AG04450 (cell line): ENCODE measurements at places on chromosomes 12 and 14.

DNA sequence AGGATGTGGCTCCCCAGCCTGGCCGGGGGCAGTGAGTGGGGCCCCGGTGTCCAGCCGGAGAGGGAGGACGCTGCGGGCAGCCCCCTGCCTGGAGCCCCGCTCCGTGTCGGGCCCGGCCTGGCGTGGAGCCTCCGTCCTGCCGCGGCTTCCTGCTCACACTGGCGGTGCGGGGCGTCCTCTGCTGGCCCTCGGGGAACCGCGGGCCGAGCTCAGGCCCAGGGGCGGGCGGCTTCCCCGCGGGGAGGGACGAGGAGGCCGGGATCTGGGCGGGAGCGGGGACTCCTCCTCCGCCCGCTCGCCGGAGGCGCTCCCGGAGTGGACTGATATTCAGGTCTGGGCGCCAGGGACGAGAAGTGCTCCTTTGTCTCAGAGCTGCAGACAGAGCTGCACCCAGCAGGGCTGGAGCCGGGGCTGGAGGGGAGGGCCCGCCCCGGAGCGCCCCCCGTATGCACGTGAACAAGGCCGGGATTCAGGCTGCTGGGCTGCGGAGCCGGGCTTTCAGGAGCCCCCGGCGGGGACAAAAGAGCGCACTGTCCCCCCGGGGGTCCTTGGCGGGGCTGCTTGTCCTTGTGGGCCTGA, 2.2 kb downstream of the MMP17 start:
- peak; percentile 68 for DNase-seq

DNA sequence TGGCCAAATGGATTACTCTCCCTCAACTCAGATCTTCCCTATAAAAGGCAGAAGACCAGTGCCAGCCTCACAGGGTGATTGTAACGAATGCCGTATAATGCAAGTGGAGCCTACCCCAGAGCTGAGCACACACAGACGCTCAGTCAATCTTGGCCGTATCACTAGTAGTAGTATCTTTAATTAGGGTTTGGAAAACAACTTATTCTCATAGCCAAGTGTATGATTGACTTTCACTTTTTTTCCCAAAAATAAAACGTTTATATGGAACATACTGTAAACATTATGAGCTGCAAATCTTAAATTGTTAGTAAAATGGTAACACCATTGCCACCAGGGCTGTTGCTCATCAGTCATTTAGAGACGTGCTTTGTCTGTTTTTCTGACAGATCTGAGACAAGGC, 30.4 kb downstream of the PLEKHG7 start:
- DNase-seq = no peak

GRCh38 chr12:121894633-121895032, 6.0 kb downstream of the PSMD9 start:
- DNase-seq = no peak

- DNase-seq = no peak
Measured at GRCh38 chr14:75273272-75274049, 5.2 kb upstream of the FOS start.

- DNase-seq = no peak
Measured at GRCh38 chr12:110042264-110042663, 6.1 kb downstream of the C12orf76 start.

GRCh38 chr12:56590237-56590830, 39.8 kb downstream of the BAZ2A start:
- no peak for DNase-seq

- no peak for DNase-seq
Measured at GRCh38 chr12:100799770-100800169, 5.2 kb downstream of the ANO4 start.

GRCh38 chr14:72574715-72575114, 319.2 kb downstream of the DPF3 start:
- DNase-seq = no peak

GRCh38 chr14:103889313-103890051, 38.8 kb upstream of the TDRD9 start:
- DNase-seq = no peak

- DNase-seq = no peak
Measured at GRCh38 chr14:66998013-66998412, 191.2 kb upstream of the GARIN2 start.

GRCh38 chr14:74257078-74257940, 18.1 kb downstream of the VSX2 start:
- no peak for DNase-seq

DNA sequence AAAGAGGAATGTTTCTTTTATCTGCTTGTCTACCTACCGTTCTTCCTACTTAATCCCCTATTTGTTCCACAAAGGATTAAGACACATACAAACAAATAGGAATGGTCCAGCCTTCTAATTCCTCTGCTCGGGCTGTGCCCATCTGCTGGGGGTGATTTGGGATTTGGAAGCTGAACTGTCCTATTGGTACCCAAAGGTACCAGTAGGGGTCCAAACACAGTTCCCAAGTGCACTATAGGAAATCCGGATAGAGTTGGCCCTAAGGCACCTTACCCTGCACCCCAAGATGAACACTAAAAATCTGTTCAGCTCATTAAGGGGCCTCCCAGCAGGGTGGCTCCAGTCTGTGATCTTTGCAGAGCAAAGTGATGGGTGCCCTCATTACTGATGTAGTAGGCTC, 566.9 kb downstream of the NRXN3 start:
- no peak for DNase-seq

GRCh38 chr14:100524233-100524932, 62.8 kb downstream of the BEGAIN start:
- no peak for DNase-seq
